ENCODE measurements at places on chromosomes 4 and X. TPM values are rescaled to one million over a fixed set of nuclear protein-coding genes. Genes with fewer than 3 reads are reported as not detected.

DNA sequence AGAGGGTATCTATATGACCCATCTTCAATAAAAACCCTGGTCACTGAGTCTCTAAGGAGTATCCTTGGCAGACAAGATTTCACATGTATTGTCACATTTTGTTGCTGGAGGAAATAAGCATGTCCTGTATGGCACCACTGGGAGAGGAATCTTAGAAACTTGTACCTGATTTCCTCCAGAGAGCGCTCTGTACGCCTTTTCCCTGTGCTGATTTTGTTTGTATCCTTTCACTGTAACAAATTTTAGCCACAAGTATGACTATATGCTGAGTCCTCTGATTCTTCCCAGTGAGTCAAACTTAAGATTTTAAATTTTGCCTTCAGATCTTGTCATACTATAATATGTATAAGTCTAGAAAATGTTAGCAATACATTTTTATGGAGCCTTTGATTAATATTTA is 102.8 kb downstream of the ITIH6 start:
- DNase-seq: no peak

- no peak for DNase-seq
Observed at GRCh38 chr4:181897935-181898334, 345.3 kb upstream of the TENM3 start.

GRCh38 chrX:9942086-9942485 is 25.1 kb upstream of the CLDN34 start:
- no peak for DNase-seq

- DNase-seq: no peak
Observed at GRCh38 chr4:134740290-134740689, 538.7 kb upstream of the PABPC4L start.

GRCh38 chr4:165096776-165097175 is 15.9 kb downstream of the TMEM192 start:
- DNase-seq: no peak

DNA sequence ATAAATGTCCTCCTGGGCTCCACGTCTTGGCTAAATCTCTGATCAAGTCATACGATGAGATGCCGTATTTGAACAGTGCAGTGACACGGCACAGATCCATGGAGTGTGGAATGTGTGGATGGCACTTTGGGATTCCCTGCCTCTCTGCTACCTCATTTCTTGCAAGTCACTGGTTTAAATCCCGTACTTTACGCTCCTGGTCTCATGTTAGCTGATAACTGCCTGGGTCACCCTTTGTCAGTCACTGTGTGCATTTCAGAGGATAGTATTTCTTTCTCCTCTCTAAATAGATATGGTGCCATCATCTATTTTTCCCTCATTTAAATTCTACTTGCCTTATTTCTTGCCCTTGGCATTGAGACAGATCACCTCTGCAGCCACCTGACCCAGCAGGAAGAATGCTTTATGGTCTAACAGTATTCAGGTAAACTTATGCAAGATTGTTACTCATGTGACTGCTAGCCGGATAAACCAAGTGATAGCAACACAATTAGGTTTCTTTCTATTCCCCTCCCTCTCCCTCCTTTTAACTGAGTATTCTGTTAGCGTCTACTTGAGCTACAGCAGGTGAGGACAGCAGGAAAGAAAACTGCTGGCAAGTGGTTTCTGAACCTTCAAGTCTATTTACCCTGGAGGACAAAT is 2.8 kb downstream of the EGF start:
- no peak for DNase-seq

DNA sequence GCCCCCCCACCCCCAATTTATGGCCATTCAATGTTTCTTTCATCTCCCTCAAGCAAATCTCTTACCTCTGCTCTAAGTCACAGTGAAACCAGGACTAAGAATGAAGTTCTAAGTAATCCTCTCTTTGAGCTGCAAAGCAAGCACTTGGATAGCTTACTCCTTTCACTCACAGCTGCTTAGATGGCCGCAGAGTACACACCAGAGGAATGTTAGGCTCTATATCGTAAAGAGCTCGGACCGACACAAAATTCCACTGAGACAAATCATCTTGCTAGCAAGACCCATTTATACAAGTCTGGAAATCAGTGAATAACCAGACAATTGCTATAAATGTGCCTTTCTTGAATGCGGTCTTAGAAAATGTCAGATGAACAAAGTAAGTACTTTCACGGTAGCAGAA is 135.0 kb downstream of the IDS start:
- no peak for DNase-seq

GRCh38 chr4:48134081-48134480 is at the start of gene TXK:
Gene TXK (minus strand): TSS chr4:48134250. CDS start chr4:48134170, 80 bp downstream.
- DNase-seq: no peak

DNA sequence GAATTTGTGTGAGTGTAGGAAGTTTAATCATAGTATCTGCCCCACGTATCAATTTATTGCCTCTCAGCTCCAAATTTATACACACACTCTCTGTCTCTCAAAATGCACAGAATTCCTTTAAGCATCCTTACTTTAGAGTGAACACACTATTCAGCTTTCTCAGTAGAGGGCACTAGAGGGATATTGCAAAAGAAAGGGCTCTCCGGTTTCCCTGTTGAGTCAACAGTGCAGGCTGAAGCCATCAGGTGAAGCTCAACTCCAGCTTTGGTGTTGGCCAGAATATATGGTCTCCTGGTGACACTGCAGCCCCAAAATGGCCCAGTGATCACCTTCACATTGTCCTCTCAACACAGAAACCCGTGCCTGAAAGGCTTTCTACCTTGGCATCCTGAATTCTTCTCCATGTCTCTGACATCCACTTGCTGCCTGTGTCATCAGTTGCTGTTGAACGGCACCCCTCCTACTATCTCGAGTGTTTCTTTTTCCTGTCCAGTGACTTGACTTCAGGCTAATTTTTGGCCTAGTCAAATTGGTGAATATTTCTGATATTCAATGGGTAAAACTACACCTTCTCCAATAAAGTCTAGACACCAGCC is 670.5 kb downstream of the GABRG1 start:
- DNase-seq: no peak

GRCh38 chr4:186487726-186488125 is 67.6 kb downstream of the MTNR1A start:
- no peak for DNase-seq

GRCh38 chrX:47422444-47422843 is 52.1 kb downstream of the ZNF157 start:
- DNase-seq: no peak

GRCh38 chrX:121755541-121755940 is 708.1 kb downstream of the GLUD2 start:
- peak; percentile 2 for DNase-seq

DNA sequence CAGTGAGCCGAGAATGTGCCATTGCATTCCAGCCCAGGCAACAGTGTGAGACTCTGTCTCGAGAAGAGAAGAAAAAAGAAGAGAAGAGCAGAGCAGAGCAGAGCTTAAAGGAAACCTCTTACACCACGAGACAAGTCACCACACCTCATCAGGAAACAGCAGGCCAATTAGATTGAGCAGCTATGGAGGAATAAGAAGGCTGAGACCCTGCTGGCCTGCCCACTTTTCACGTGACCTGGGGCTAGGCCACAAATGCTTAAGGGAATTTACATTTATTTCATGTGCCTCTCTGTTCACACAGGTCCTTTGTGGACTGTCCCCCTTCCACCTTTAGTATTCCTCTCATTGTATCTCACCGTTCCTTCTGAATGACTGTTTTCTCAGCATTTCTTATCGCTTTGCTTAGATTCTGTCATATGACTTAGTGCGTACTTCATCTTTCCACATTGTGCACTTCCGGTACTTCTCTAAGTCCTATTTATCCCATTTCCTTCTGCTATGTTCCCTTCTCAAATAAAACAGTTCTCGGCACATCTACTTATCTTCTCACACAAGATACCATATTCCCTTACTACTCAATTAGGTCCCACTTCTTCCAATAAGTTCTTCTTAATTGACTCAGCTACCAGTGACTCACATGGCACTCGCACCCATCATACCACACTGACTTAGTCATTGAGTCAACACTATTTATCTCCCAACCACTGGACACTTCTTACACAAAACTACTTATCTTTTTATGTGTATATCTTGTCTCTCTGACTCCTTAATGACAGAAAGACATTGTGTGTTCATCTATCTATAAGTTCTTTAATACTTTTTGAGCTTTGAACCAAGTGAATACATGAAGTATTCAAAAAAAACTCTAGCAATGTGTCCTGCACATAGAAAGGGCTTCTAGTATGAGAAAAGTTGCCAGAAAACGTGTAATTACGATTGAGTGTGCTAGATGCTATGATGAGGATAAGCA is 11.0 kb downstream of the CUL4B start:
- peak; percentile 69 for DNase-seq

DNA sequence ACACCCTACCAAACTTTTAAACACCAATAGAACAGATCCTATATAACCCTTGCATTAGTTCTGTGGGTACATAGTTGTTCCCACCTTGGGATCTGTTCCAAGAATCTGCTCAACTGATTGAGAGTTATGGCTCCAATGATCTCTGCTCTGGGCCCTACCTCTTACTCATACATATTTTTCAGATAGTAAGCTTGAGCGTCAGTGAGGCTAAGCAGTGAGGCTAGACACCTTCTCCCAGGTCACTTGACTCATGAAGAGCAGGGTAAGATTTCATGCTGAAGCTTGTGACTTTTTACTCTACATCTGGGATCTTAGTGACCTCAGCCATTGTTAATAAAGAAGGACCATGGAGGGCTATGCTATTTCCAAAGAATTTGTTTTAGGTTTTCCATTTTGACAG is 23.1 kb upstream of the TNIP3 start:
- no peak for DNase-seq

DNA sequence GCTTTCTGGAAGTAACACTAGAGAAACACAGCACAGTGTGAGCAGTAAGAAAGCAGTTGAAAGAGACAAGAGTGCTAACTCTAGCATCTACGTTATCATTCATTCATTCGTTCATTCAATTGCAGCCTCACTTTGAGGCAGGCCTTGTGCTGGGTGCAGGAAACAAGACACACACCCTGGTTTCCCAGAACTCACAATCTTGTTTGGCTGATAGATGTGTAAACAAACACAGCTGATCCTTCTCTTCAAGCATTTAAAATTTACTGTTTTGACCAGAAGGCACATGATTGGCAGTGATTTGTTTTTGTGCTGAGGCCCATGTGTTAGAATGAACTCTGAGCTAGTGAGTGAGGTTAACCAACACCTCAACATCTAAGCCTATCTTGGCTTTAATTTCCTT is 20.4 kb upstream of the TBC1D9 start:
- DNase-seq: no peak

DNA sequence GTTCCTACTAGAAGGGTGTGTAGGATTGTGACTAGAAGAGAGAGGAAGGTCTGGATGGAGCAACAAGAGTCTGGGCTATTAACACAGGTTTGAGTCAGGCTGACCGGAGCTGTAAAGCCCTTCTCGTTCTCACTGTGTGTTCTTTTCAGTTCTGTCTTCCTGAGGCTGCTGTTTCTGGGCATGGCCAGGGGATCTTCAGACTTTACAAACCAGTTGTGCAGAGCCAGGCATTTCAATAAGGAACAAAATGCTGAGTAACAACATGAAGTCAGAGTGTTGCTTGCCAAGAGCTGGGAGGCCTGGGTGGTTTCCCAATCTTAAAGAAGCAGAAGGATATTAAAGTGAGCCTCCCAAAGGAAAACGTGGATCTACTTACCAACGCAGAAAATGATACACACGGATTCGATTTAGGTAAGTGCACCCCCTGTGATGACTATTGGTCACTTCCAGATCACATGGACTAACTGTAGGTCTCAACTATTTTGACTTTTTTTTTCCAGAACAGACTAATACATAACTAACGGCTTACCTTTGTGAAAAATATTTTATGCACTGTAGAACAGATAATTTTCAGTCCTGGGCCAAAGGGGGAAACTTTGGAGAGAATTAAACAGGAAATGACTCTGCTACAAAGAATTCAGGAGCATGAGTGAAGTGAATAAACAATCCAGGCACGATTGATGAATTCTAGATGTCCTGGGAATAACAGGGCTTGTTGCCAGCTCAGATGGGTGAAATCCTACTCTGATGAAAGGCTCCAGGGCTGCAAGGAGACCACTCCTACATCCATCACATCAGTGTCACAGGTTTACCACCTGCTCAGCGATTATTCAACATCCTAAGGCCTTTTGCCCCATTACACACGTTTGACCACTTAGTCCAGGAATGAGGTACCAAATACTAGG is 94.5 kb downstream of the ANXA3 start:
- DNase-seq: peak; percentile 30

DNA sequence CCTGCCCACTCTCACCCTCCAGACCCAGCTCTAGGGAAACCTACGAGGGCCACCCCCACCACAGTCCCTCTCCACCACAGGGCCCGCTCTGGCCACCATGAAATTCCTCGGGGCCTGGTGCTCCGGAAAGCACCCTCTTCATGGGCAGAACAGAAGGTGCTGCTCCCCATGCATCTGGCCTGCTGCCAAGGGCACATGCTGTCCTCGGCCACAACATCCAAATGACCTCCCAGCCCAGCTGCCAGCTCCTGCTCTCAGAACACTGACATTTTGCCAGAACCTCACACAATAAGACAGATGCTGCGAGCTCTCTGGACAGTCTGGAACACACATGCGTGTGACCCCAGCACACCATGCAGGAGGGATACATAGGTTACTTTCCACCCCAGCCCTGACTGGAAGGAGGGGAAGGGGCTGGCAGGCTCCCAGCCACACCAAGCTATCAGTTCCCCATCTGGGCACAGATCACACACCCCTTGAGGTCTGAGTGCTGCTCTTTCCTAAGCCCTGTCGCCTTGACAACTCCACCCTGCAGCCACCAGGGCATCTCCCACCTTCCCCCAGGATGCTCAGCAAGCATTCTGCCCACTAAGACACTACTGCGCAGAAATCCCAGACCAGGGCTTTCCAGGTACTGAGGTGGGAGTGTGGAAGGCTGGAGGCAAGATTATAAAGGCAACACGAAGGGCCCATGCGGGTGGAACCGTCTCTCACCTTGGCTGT is 5.8 kb downstream of the CCNQ start:
- no peak for DNase-seq

Gene ZNF141
- total RNA-seq: 0.16 TPM

Gene SPATA18
- not detected for total RNA-seq

Gene BMPR1B
- total RNA-seq: not detected

Gene CWH43
- total RNA-seq: not detected

Gene DMP1
- total RNA-seq: not detected

Gene ITIH6
- not detected for total RNA-seq

Gene ASB9
- 0.51 TPM for total RNA-seq

Gene PHEX
- not detected for total RNA-seq

Gene FAM9B
- total RNA-seq: 1.9 TPM

Gene GPM6B
- not detected for total RNA-seq

All from K562 (cell line).